GM12878 (cell line): ENCODE measurements at places on chromosomes 5 and 9. TPM values are rescaled to one million over a fixed set of nuclear protein-coding genes. Genes with fewer than 3 reads are reported as not detected.

SPINK7 gene
- total RNA-seq, result not detected in 2 replicates

DMRT3 gene
- not detected in 2 replicates for total RNA-seq

DNA sequence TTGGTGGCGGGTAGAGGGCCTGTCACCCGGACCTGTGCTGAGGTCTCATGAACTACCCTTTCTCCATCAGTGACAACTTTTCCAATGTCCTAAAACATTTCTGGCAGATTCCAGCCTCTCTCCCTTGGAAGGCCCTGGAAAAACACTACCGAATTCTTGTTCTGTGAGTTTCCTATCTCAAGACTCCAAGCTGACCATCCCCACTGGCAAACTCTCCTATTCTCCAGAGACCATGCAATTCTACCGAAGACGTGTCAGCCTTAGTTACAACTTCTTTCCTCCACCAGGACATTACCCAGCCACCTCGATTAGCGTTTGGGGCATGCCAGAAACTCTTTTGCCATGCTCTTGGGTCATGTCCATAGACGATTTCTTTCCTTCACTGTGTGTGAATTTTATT is 26.8 kb upstream of the GABRP start:
- no peak overlapping the region for H3K27ac ChIP-seq
- H3K4me1 ChIP-seq, result no peaks in the 10 kb centered on the region
- H3K36me3 ChIP-seq, result no peaks in the 10 kb centered on the region
- peaks cover 2% of the 10 kb centered on the region; the same call in 1 of the 2 replicates for H3K27me3 ChIP-seq

ADAMTS2 gene
- 0.05 TPM in 2 replicates for total RNA-seq

S1PR3 gene
- 0.05 and 0.18 TPM in 2 replicates for total RNA-seq

DNA sequence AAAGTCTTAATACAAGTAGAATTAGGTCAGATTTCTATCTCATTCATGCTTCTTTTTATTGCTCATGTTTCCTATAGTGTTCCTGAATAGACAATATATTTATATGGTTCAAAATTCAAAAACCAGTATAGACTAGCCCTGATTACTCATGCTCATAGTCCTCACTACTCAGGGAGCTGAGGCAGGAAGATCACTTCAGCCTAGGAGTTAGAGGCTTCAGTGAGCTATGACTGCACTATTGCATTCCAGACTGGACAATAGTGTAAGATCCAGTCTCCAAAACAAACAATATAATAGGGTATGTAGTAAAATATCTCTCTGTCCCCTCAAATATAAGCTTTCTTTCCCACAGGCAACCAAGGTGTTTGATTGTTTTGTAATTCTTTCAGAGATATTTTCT is 2.4 kb downstream of the ANKRD31 start:
- no peak overlapping the region for H3K4me3 ChIP-seq
- no peaks in the 10 kb centered on the region for H3K27me3 ChIP-seq
- DNase-seq, result no peak
- H3K27ac ChIP-seq, result no peak overlapping the region

CTSV gene
- total RNA-seq, result 0.21 and 0.36 TPM in 2 replicates

HRCT1 gene
- not detected in 2 replicates for total RNA-seq

GRCh38 chr9:87249029-87249428 is 248.6 kb upstream of the DAPK1 start:
- no peak for DNase-seq
- no peak overlapping the region for H3K27ac ChIP-seq
- no peaks in the 10 kb centered on the region for H3K4me1 ChIP-seq
- H3K36me3 ChIP-seq, result no peaks in the 10 kb centered on the region
- no peaks in the 10 kb centered on the region for H3K27me3 ChIP-seq

GRCh38 chr9:17588395-17588794 is 9.5 kb downstream of the SH3GL2 start:
- no peaks in the 10 kb centered on the region for H3K36me3 ChIP-seq
- H3K4me3 ChIP-seq, result no peak overlapping the region
- H3K4me1 ChIP-seq, result no peaks in the 10 kb centered on the region
- H3K27me3 ChIP-seq, result no peaks in the 10 kb centered on the region

DNA sequence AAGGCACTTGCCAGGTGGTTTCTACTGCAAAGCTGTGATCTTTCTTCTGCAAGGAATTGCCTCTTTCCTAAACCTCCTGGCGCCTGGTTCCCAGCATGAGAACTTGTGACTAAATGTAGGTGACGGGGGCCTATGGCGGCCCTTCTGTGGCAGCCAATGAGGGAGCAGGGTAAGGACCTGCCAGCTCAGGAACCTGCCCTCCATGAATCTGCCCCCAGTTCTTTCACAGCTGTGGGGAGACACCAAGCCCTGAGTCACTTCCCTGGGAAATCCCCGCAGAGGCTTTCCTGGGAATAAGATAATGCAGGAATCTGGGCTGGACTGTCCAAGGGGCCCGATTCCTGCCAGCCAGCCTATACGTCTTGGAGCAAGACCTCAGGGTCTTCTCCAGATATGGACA is 56.7 kb upstream of the CTNNA1 start:
- H3K27me3 ChIP-seq, result no peaks in the 10 kb centered on the region
- no peaks in the 10 kb centered on the region for H3K36me3 ChIP-seq
- no peaks in the 10 kb centered on the region for H3K4me1 ChIP-seq
- no peak overlapping the region for H3K27ac ChIP-seq

GRCh38 chr5:144463481-144464223 is 293.0 kb downstream of the KCTD16 start:
- H3K4me3 ChIP-seq, result no peak overlapping the region
- no peaks in the 10 kb centered on the region for H3K4me1 ChIP-seq
- no peaks in the 10 kb centered on the region for H3K36me3 ChIP-seq

- no peaks in the 10 kb centered on the region for H3K27me3 ChIP-seq
- no peaks in the 10 kb centered on the region for H3K36me3 ChIP-seq
- no peak overlapping the region for H3K27ac ChIP-seq
Measured at GRCh38 chr5:129243039-129243438, 148.5 kb downstream of the ISOC1 start.

- H3K36me3 ChIP-seq, result no peaks in the 10 kb centered on the region
- no peak overlapping the region for H3K4me3 ChIP-seq
- no peak for DNase-seq
- H3K4me1 ChIP-seq, result no peaks in the 10 kb centered on the region
- H3K27me3 ChIP-seq, result no peaks in the 10 kb centered on the region
Measured at GRCh38 chr5:171578049-171578828, 158.8 kb downstream of the FGF18 start.

GRCh38 chr5:95704150-95704549 is 21.4 kb upstream of the SPATA9 start:
- no peaks in the 10 kb centered on the region for H3K27me3 ChIP-seq
- no peak for DNase-seq
- no peak overlapping the region for H3K27ac ChIP-seq
- no peaks in the 10 kb centered on the region for H3K4me1 ChIP-seq

- H3K36me3 ChIP-seq, result no peaks in the 10 kb centered on the region
- no peak for DNase-seq
- H3K27ac ChIP-seq, result no peak overlapping the region
- no peaks in the 10 kb centered on the region for H3K4me1 ChIP-seq
Measured at GRCh38 chr9:138101444-138102234, 224.1 kb downstream of the CACNA1B start.

DMRTA1 gene
- total RNA-seq, result not detected in 2 replicates

DNA sequence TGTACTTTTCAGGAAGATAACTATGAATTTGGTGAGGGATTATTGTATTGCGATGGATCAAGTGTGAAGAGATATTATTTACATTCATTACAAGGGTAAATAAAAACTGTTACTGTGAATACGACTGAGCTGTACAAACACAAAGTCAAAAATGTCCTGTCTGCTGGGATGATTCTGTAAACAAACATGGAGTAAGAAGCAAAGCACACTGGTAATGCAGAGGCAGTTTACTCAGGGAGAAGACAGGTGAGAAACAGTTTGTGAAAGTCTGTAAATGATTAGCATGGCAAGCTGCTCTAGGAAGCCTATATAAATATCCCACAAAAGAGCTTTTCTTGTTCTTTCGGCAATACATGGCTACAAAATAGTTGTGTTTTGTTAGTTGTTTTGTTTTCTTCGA is 115.4 kb upstream of the GNA14 start:
- H3K36me3 ChIP-seq, result no peaks in the 10 kb centered on the region
- no peak overlapping the region for H3K27ac ChIP-seq
- no peaks in the 10 kb centered on the region for H3K27me3 ChIP-seq
- H3K4me1 ChIP-seq, result no peaks in the 10 kb centered on the region
- DNase-seq, result no peak

- no peaks in the 10 kb centered on the region for H3K27me3 ChIP-seq
- H3K4me3 ChIP-seq, result no peak overlapping the region
- no peaks in the 10 kb centered on the region for H3K4me1 ChIP-seq
- no peak for DNase-seq
Measured at GRCh38 chr5:63602971-63603370, 359.3 kb downstream of the HTR1A start.

- no peak for DNase-seq
- H3K4me3 ChIP-seq, result no peak overlapping the region
- no peaks in the 10 kb centered on the region for H3K36me3 ChIP-seq
- no peak overlapping the region for H3K27ac ChIP-seq
Measured at GRCh38 chr5:71976449-71976848, 130.8 kb upstream of the MAP1B start.

GRCh38 chr5:160497878-160498277 is 76.2 kb downstream of the PTTG1 start:
- DNase-seq, result no peak
- H3K4me3 ChIP-seq, result no peak overlapping the region
- H3K36me3 ChIP-seq, result no peaks in the 10 kb centered on the region

DNA sequence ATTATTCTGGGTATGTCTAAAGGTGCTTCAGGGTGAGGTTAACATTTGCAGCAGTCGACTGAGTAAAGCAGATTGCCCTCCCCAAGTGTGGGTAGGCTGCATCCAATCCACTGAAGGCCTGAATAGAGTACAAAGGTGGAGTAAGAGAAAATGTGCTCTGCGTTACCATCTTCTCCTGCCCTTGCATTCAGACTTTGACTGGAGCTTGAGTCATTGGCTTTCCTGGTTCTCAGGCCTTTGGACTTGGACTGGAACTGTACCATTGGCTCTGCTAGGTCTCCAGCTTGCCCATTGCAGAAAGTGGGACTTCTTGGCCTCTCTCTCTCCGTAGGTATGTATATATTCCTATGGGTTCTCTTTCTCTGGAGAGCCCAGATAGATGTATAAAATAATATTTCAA is 120.9 kb upstream of the CNTLN start:
- no peaks in the 10 kb centered on the region for H3K27me3 ChIP-seq
- DNase-seq, result no peak
- H3K27ac ChIP-seq, result no peak overlapping the region
- no peaks in the 10 kb centered on the region for H3K36me3 ChIP-seq
- no peak overlapping the region for H3K4me3 ChIP-seq
- no peaks in the 10 kb centered on the region for H3K4me1 ChIP-seq

IL13 gene
- not detected in 2 replicates for total RNA-seq

GRCh38 chr9:71383308-71383940 is 262.0 kb upstream of the TRPM3 start:
- H3K36me3 ChIP-seq, result no peaks in the 10 kb centered on the region
- no peaks in the 10 kb centered on the region for H3K27me3 ChIP-seq
- H3K4me3 ChIP-seq, result no peak overlapping the region
- no peaks in the 10 kb centered on the region for H3K4me1 ChIP-seq
- DNase-seq, result no peak

DNA sequence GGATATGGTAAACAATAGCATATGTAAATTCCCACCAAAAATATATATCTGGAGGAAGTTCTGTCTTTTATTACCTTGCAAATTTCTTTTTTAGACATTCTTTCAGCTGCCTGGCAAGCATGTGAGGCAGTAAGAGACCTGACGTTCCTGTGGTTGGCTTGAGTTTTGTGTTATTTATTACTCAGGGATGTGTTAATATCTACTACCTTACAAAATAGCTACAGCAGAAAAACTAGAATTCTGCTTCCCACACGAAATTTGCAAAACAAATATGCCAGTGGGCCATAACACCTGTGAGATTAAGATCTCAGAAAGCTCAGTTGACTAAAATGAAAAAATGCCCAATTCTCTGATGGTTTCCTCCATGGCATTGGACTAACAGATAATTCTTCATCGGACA is 274.2 kb downstream of the TMEM167A start:
- H3K4me1 ChIP-seq, result no peaks in the 10 kb centered on the region
- no peak overlapping the region for H3K27ac ChIP-seq
- no peaks in the 10 kb centered on the region for H3K27me3 ChIP-seq
- no peak overlapping the region for H3K4me3 ChIP-seq
- H3K36me3 ChIP-seq, result no peaks in the 10 kb centered on the region

DNA sequence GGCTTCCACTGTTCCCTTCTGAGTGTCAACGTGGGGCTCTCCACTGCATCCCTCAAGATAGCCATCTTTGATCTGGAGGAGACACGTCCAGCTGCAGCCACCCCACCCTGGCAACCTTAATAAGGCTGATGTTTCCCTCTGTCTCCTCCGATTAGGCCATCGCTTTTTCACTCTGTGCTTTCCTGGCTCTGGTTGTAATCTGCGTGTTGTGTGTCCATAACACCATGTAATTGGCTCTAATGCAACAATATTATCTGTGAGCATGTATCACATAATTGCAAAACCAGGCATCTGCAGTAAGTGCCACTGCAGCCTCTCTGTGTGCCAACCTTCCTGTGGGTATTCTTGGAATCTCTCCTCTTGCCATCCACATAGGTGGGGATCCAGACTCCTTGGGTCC is 249.9 kb upstream of the PANK3 start:
- no peaks in the 10 kb centered on the region for H3K4me1 ChIP-seq
- no peak overlapping the region for H3K27ac ChIP-seq
- no peak overlapping the region for H3K4me3 ChIP-seq
- no peak for DNase-seq

DNA sequence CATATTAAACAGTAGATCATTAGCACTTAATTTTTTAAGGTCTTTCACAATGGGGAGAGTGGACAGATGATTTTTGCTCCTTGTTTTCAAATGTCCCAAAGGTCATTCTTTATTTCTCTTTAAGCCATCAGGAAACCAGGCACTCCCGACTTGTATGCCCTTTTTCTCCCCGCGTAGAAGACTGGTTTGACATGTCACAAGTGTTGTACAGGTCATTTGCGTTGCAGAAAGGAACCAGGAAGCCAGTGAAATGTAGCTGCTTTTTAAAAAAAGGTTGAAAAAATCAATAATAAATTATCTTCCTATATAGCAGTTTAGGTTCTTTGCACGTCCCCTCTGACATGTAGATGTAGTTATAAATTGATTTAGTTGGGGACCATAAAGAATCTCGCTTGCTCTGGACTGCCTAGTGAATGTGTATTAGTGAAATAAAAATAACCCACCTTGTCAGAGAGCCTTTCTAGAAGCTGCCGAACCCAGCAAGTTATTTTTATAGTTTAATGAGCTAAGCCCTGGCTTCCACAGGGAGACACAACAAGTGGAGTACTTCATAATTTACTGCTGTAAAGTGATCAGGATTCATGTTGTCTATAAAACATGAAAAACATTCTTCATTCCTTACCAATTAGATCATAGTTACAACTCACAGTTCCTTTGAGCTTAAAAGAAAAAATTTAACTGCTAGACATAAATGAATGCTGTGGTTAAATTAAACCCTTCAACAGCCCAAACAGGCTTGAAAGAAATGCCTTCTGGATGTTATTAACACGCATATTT is 404.6 kb downstream of the CSNK1G3 start:
- H3K4me1 ChIP-seq, result no peaks in the 10 kb centered on the region
- H3K27me3 ChIP-seq, result no peaks in the 10 kb centered on the region
- H3K36me3 ChIP-seq, result no peaks in the 10 kb centered on the region

IRX1 gene
- total RNA-seq, result not detected in 2 replicates

SPATA6L gene
- 1.6 and 2.1 TPM in 2 replicates for total RNA-seq
